IMR-90 (cell line): ENCODE measurements at places on chromosomes 13 and 19. TPM values are rescaled to one million over a fixed set of nuclear protein-coding genes. Genes with fewer than 3 reads are reported as not detected.

The MYBPC2 gene
- not detected in 2 replicates for total RNA-seq

DNA sequence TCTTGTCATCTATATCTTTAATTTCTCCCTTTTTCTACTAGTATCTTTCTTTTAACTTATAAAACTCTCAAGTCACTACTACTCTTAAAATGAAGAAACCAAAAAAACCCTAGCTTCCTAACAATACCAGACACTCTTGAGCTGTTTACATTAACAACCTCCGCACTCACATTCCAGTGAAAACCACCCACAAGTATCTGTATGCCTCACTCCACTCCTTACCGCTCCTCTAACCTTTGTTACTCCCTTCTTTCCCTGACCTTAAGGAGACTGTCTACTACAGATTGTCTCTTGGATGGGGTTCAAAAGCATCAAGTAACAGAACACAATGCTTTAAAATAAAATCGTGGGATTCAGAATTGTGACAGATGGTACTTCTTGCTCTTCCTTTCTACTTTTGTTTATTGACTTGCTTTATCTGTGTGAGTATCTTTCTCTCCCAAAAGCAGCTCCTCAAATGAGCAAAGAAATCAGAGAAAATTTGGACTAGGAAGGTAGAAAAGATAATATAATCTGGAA, 110.0 kb upstream of the FBXL3 start:
- no peak overlapping the region for H3K27ac ChIP-seq
- peak; percentile 95 for DNase-seq
- peaks cover 11% of the 10 kb centered on the region for H3K36me3 ChIP-seq
- no peaks in the 10 kb centered on the region for H3K27me3 ChIP-seq
- no peak overlapping the region for H3K4me3 ChIP-seq

GRCh38 chr19:20079476-20079875, 1.7 kb downstream of the ZNF90 start:
- H3K27ac ChIP-seq, result no peak overlapping the region
- DNase-seq, result no peak
- no peak overlapping the region for H3K4me3 ChIP-seq
- no peaks in the 10 kb centered on the region for H3K36me3 ChIP-seq
- no peaks in the 10 kb centered on the region for H3K4me1 ChIP-seq
- H3K27me3 ChIP-seq, result no peaks in the 10 kb centered on the region

The NCR1 gene
- not detected in 2 replicates for total RNA-seq

- no peak overlapping the region for H3K4me3 ChIP-seq
- DNase-seq, result peak; percentile 8
Observed at GRCh38 chr13:102289606-102290005, 112.2 kb downstream of the FGF14 start.

- peak; percentile 50 for DNase-seq
- peaks cover 14% of the 10 kb centered on the region for H3K4me1 ChIP-seq
- no peaks in the 10 kb centered on the region for H3K27me3 ChIP-seq
- peaks cover 15% of the 10 kb centered on the region for H3K36me3 ChIP-seq
Observed at GRCh38 chr19:46984077-46985010, 35.3 kb upstream of the NPAS1 start.

DNA sequence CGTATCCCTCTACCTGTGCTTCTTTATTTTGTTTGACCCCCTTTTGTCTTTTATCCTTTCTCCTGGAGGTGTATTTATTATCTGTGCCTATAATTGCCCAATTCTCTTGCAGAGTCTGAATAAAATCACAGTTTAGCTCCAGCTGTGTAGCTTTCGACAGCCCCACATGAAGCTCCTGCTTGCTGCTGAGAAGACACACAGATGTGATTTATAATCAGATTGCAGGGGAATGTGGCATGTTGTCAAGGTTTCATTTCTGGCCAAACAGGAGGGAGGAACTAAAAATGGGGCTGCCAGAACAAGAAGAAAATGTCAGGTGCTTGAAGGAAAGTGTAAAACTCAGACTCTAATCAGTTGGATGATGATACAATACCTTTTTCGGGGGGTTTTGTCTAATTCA, 22.7 kb downstream of the CCNA1 start:
- no peak overlapping the region for H3K4me3 ChIP-seq
- no peaks in the 10 kb centered on the region for H3K4me1 ChIP-seq
- no peaks in the 10 kb centered on the region for H3K27me3 ChIP-seq

The UGGT2 gene
- total RNA-seq, result 40.1 and 63.9 TPM in 2 replicates

The ANKLE1 gene
- under 0.01 and 0.28 TPM in 2 replicates for total RNA-seq

DNA sequence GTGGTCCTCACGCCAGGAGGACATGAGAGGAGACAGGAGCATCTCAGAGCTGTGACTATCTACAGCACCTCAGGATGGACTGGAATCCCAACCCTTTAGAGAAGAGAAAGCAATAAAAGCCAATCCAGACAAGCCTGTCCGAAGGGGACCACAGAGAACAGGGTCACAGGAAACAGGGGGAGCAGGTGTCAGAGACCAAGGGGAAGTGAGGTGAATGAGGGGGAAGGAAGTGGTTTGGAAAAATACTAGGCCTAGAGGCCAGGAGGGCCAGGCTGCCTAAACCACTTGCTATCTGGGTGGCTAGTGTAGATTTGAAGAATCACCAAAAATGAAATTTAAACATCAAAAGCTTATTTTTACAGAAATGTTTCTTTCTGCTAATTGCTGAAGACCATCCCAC, 16.2 kb downstream of the TMTC4 start:
- DNase-seq, result no peak
- H3K36me3 ChIP-seq, result peaks cover 16% of the 10 kb centered on the region
- no peak overlapping the region for H3K4me3 ChIP-seq
- no peak overlapping the region for H3K27ac ChIP-seq

- no peaks in the 10 kb centered on the region for H3K36me3 ChIP-seq
- no peaks in the 10 kb centered on the region for H3K27me3 ChIP-seq
- peaks cover 1% of the 10 kb centered on the region for H3K4me1 ChIP-seq
- H3K4me3 ChIP-seq, result no peak overlapping the region
Observed at GRCh38 chr13:110089815-110090214, 217.1 kb downstream of the COL4A1 start.

The ZNF610 gene
- 3.6 TPM in 2 replicates for total RNA-seq

DNA sequence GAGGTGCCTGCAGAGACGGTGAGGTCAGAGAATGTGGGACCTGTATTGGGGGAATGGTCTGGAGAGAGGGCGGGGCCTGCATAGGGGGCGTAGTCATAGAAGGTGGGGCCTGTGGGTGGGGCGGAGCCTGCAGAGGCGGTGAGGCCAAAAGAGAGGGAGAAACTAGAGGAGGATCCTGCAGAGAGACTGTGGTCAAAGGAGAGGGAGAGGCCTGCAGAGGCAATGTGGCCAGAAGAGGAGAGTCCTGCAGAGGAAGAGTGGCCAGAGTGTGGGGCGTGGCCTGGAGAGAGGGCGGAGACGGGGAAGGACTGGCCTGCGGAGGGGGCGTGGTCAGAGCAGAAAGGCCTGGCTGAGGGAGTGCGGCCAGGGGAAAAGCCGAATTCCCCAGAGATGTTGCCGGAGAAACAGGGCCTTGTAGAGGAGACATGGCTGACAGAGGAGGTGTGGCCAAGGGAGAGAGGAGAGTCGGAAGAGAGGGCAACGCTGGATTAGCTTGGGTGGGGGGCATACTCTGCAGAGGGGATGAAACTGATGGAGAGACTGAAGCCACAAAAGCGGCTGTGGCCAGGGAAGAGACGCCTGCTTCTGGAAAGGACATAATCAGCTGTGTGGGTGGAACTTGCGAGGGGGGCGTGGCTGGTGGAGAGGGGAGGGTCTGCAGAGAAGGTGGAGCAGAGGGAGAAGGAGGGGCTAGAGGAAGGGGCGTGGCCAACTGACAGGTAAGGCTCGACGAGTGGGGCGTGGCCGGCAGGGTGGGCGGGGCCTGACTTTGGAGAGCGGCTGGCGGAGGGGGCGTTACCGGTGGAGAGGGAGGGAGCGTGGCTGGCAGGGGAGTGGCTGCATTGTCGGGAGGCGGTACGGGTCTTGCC, 2.5 kb downstream of the PRR36 start:
- peak overlapping the region; percentile 30 for H3K4me3 ChIP-seq
- DNase-seq, result peak; percentile 85
- peaks cover 16% of the 10 kb centered on the region for H3K4me1 ChIP-seq

- H3K36me3 ChIP-seq, result no peaks in the 10 kb centered on the region
- H3K4me1 ChIP-seq, result no peaks in the 10 kb centered on the region
- DNase-seq, result no peak
- H3K4me3 ChIP-seq, result no peak overlapping the region
- H3K27me3 ChIP-seq, result no peaks in the 10 kb centered on the region
Observed at GRCh38 chr19:21900401-21900800, 64.4 kb upstream of the ZNF43 start.

DNA sequence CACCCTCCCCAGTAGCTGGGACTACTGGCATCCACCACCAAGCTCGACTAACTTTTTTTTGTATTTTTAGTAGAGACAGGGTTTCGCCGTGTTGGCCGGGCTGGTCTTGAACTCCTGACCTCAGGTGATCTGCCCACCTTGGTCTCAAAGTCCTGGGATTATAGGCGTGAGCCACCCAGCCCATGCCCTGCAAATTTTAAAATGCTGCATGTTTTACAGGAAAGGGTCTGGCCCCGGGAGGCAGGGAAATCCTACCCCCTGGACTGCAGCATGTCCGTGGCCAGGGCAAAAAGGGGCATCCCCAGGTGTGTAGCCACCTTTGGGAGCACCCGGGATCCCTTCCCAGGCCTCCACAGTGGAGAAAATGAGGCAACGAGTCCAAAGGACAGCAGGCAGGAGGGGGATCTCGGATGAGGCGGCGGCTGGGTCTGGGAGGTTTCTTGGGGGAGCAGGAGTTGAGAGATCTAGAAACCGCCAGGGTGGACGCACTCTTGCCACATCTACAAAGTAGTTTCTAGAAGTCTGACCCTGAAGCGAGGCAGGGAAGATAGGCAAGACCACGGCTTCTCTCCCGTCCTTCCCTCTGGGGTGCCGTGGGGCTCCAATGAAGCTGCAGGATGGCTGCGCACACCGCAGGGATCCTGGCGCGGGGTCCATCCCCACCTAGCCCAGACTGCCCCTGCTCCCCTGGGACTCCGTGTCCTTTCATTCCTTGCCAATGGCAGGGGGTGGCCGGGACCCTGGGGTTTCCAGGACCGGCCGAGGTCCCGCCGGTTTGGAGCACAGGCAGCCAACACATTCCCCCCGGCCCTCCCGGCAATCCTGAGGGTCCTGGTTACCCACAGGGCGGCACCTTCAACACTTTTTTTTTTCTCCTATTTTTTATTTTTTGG, 21.3 kb upstream of the ZBTB7A start:
- no peak for DNase-seq
- H3K27ac ChIP-seq, result no peak overlapping the region
- no peak overlapping the region for H3K4me3 ChIP-seq
- no peaks in the 10 kb centered on the region for H3K27me3 ChIP-seq

DNA sequence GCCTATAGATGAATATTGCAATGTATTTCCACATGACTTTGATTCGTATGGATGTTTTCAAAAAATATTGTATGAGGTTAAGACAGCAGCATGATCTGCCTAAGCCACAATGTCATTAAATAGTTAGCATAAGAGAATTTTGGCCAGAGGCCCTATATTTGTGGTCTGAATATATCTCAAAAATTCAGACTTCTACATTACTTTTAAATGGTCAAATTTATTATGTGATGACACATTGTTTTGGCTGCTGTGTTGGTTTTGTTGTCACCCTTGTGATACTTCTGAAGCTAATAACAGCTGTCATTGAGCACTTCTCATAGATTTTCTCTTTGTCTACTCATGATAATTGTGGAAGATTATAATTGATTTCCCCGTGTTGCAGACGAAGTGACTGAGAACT, 288.2 kb downstream of the MYO16 start:
- peaks cover 13% of the 10 kb centered on the region for H3K4me1 ChIP-seq
- peak; percentile 37 for DNase-seq
- H3K27me3 ChIP-seq, result no peaks in the 10 kb centered on the region
- H3K27ac ChIP-seq, result no peak overlapping the region
- no peaks in the 10 kb centered on the region for H3K36me3 ChIP-seq

DNA sequence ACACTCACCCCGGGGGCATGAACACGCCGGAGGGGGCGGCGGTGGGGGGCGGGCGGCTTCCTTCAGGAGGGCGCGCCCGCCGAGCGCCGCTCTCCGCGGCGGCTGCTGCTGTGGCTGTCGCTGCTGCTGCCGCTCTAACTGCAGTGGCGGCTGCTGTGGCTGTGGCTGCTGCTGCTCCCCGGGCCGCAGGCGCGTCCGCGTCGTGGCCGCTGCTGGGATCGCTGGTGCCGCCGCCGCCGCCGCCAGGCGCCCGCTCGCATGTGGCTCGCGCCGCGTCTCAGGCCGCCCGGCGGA, at the start of gene BBC3:
Gene BBC3, minus strand, starts transcription at position 279 of the 294 bp plus-strand sequence. CDS start 2,768 bp downstream, outside the sequence.
- DNase-seq, result no peak
- H3K4me1 ChIP-seq, result peaks cover 25% of the 10 kb centered on the region
- peak within 1 kb of the TSS; percentile 96 for H3K4me3 ChIP-seq
- no peaks in the 10 kb centered on the region for H3K27me3 ChIP-seq
- peak within 1 kb of the TSS; percentile 97 for H3K27ac ChIP-seq

DNA sequence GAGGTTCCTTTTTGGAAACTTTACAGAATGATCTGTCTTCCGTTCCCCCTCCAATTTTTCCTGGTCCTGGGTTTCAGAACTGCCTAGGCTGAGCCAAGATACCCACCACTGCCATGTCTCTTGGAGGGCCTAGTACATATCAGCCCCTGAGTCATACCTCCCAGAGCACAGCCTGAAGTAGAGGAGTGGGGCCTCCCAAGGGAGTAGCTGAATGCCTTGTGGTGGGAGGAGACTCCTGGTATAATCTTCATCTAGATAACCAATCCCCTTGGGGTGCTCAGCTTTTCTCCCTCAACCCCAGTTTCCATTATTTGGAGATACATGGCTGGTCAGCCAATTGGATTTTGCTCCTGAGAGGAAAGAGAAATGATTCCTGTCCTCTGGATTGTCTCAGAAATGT, 30.3 kb downstream of the ZNF763 start:
- no peaks in the 10 kb centered on the region for H3K27me3 ChIP-seq
- H3K27ac ChIP-seq, result no peak overlapping the region
- peaks cover 1% of the 10 kb centered on the region; the same call in 1 of the 2 replicates for H3K36me3 ChIP-seq
- H3K4me3 ChIP-seq, result no peak overlapping the region
- H3K4me1 ChIP-seq, result peaks cover 2% of the 10 kb centered on the region

DNA sequence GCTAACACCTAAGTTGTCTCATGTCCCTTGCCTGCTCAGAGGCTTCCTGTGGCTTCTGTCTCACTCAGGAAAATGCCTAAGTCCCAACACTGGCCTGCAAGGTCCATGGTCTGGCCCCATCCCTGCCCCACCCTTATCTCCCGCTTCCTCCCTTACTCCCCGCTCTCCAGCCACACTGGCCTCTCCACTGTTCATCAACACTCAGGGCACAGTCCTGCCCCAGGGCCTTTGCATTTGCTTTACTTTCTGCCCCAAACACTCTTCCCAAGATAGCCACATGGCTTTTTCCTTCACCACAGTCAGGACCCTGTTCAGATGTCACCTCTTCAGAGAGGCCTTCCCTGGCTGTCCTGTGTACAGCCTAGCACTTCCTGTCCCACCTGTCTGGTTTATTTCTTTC, 32.1 kb upstream of the IGSF23 start:
- no peak for DNase-seq
- peaks cover 3% of the 10 kb centered on the region for H3K4me1 ChIP-seq
- no peaks in the 10 kb centered on the region for H3K36me3 ChIP-seq
- H3K4me3 ChIP-seq, result no peak overlapping the region
- H3K27ac ChIP-seq, result no peak overlapping the region
